ENCODE measurements at places on chromosomes 11 and 22.
A peak's percentile ranks its signal among the peaks of the same experiment; 100 is the strongest.

GRCh38 chr11:62464655-62465054, 45.8 kb downstream of the SCGB1A1 start:
- DNase-seq, result no peak

DNA sequence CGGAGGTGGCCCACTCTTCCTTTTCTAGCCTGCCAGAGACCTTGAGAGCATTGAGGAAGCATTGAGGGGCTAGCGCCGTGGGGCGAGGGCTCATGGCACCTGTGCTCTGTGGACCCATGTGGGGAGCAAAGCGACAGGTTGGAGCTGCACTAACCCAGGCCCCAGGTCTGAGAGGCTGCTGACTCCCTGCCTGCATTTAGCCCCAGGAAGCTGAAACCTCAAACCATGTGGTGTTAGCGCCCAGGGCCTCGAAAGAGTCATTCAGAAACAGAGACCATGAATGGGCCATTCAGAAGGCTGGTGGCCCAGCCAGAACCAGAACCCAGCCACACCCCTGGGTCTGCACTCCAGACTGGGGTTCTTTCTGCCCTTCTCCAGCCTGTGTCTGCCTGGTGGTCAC, 88.6 kb downstream of the BCR start:
- DNase-seq, result no peak

GRCh38 chr11:73330569-73331093, 22.6 kb downstream of the ARHGEF17 start:
- no peak for DNase-seq

DNA sequence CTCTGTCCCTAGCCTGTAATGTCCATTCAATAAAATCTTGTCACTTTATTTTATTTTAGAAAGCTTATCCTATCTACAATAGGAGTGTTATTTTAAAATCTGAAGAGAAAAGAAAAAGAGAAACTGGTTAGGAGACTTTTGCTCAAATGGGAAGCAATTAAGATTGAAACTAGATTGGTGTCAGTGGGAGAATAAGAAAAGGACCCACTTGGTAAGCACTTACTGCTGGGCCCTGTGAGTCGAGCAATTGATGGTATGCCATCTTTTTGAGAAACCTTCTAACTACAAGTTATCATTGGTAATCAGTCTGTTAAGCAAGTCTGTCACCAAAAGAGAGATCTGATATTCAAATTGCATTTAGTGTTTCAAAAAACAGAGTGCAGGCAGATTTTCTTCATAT, 258.4 kb downstream of the GRM5 start:
- no peak for DNase-seq

- DNase-seq, result no peak
Measured at GRCh38 chr11:12043221-12043620, 34.8 kb upstream of the DKK3 start.

DNA sequence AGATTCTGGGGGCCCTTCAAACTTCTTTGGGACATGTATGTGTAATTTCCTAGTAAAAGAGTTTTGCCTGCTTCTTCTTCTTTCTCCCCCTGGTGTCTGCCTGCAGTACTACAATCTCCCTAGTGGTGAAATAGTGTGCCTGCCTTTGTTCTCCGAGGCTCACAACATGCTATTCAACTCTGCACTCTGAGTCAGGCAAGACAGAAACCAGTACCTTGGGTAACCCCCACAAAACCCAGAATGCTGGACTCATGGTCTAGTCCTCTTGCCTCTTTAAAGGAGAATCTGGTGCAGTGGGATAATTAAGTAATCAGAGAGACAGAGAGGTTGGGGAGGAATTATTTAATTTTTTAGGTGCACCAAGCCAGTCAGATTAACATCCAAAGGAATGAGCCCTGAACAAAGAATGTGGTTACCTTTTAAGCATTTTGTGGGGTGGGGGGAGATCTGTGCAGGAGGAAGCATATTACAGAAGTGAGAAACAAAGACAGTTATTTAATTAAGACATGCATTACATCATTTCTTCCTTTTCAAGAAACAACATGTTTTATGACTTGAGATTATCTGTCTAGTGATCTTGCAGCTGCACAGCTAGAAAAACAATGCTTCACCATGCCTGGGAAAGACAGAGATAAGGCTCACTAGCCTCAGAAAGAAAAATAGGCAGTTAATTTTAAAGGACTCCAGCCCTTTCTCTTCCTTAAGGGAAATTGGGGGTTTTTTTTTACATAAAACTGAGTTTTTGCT, 11.0 kb upstream of the MS4A6A start:
- DNase-seq, result peak; percentile 1

- no peak for DNase-seq
Measured at GRCh38 chr11:71144010-71144409, 108.4 kb downstream of the SHANK2 start.

- no peak for DNase-seq
Measured at GRCh38 chr22:19970031-19970478, 28.4 kb upstream of the TXNRD2 start.

DNA sequence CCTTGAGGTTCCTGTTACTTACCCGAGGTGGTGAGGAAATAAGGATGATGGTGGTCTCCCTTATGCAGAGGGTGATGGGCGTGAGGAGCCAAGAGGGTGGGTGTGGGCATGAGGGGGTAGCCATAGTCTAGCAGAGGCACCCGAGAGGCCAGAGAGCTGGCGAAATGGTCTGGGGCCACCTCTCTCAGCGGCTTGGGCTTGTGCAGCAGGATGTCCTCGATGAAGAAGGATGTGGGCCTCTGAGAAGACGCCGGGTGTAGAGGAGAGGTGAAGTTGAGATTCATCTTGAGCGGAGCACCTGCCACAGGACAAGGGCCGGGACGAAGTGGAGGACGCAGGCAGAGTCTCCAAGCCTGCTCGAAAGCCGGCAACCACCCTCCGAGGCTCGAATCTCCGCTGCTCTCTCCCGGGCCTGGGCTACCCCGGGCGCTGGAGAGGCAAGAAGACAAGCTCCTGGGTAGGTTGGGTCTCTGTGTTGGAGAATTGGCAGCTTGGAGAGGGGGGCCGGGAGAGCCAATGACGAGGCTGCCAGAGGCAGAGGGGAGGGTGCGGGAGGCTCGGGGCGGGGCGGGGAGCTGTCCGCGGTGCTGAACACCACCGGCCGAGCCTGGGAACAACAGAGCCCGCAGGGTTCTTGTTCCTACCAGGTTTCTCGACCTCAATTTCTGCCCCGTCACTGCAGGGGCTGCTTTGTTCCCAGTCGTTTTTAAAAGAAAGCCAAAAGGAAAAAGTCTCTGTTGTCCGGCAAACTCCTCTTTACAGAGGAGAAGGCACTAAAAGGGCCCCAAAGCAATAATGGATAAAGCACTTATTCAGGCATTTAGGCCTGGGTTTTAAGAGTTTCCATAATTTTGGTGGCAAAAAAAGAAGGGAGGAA, at the start of gene BSX:
TSS of gene BSX (minus strand) at position 447 of the 877 bp plus-strand sequence. CDS start at position 284, 163 bp downstream.
- DNase-seq, result no peak

DNA sequence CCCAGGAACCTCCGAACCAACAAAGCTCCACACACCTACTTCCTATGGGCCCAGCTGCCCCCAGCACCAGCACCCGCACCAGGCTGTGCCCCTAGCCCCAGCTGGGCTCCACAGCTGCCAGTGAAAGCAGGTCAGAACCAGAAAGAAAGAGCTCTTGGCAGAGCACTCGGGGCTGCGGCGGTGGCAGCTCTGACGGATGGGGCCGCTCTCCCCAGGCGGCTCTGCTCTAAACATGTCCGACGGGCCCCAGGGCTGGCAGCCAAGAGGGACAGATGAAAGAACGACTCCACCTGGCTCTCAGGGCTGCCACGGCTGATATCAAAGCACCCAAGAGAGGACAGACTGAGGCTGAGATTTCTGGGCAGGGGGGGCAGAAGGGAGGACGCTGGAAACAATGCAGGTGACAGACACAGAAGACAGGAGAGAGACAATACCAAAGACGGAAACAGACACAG, 25.7 kb downstream of the LRFN4 start:
- peak; percentile 90 for DNase-seq

GRCh38 chr22:46193898-46194310, 43.6 kb downstream of the PPARA start:
- no peak for DNase-seq

DNA sequence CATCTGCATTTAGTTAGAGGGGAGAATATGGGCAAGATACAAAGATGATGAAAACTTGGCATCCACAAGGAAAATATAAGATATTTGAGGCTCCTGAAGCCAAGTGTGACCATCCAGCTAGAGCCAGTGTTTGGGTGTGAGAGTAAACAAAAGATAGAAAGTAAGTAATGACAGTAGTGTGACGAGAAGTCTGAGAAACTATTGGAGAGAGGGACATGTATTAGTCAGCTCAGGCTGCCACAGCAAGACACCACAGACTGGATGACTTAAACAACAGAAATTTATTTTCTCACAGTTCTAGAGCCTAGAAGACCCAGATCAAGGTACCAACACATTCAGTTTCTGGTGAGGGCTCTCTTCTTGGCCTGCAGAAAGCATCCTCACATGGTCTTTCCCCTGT, 6.4 kb upstream of the CCKBR start:
- no peak for DNase-seq

- no peak for DNase-seq
Measured at GRCh38 chr11:30868626-30869081, 282.5 kb upstream of the MPPED2 start.

- DNase-seq, result no peak
Measured at GRCh38 chr11:41308286-41308685, 151.2 kb downstream of the LRRC4C start.

- no peak for DNase-seq
Measured at GRCh38 chr22:44047891-44048301, 23.8 kb downstream of the PARVB start.

GRCh38 chr11:130671801-130672700, 223.6 kb downstream of the ADAMTS15 start:
- DNase-seq, result no peak

- no peak for DNase-seq
Measured at GRCh38 chr11:64865286-64866172, 12.9 kb downstream of the EHD1 start.

DNA sequence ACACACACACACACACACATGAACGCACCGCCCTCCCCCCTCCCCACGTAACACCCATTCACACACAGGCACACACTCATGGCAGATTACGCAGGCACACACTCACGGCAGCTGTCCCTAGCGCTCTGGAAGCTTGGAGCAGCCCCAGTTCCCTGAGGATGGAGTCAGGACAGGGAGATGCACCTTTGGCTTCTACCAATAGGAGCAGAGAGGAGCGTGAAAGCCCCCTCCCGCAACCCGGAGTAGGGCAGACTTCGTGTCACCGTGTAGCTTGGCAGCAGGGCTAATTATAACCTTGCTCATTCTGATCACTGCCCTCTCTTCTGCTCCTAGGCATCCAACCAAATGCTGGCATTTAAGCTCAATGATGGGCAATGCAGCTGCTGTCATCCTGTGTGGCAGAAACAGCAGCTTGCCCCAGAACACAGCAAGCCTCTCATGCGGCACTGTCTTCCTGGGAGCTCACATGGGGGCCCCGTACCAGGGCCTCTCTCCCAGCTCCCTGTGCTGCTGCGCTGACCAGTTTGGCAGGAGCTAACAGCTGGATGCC, 31.9 kb downstream of the ANKK1 start:
- DNase-seq, result no peak

- no peak for DNase-seq
Measured at GRCh38 chr11:6270584-6271246, 11.1 kb downstream of the CCKBR start.

GRCh38 chr22:22691716-22692701, 47.6 kb downstream of the GGTLC2 start:
- DNase-seq, result no peak

DNA sequence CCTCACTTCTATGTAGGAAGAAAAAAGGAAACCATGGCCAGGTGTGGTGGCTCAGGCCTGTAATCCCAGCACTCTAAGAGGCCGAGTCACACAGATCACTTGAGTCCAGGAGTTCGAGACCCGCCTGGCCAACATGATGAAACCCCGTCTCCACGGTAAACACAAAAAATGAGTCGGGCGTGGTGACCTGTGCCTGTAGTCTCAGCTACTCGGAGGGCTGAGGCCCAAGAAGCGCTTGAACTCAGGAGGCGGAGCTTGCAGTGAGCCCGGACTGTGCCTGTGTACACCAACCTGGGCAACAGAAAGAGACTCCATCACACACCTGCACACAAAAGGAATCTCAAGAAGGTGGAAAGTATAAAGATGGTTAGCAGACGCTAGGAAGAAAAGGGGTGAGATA, 17.7 kb downstream of the DEFB131B start:
- DNase-seq, result no peak

GRCh38 chr22:36291831-36292740, 39.2 kb downstream of the APOL1 start:
- DNase-seq, result no peak

DNA sequence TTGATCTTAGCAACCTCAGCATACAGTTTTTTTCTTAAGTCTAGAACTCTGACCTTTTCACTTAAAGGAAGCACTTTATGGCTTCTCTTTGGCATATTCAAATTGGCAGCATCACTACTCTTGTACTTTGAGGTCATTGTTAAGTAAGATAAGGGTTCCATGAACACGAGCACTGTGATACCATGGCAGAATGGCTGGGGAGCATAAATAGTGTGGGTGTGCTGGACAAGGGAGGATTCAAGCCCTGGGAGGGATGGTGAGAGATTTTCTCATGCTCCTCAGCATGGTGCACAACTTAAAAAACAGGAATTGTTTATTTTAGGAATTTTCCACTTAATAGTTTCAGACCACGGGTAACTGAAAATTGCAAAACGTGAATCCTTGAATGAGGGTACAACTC, 111.4 kb downstream of the ATXN10 start:
- no peak for DNase-seq

DNA sequence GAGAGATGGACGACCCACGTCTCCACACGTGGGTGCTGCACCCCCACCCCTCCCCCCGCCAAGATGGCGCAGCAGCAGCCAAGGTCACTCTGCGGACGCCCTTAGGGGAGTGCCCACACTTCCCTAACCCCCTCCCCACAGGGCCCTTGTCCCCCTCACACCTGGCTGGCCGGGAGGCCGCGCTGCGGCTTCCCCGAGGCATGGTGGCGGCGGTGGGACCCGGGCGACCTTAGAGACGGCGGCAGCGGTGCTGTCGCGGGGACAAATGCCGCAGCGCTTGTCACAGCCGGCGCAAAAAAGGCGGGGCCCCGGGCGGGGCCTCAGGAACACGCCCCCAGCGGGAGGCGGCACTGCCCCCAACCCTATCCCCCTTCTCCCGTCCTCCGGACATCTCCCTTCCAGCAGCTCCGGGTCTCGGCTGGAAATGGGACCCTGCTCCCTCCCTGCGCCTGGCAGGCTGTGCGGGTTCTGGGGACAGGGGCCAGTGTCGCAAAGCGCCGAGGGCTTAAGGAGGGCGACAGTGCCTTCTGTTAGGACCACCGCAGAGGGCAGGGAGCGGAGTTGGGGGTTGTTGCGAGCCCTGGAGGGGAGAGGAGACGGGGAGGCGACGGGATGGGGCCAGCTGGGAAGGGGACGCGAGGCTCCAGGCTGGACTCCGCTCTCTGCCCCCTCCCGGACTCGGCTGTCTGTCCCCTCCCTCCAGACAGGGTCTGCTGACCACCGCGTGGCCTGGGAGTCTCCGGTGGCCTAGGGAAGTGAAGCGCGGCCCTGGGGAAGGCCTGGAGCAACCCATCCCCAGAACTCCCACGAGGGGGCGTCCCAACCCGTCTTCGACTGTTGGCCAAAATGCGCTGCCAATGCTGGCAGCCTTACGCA, at the start of gene CHCHD10:
TSS of gene CHCHD10 (minus strand) at position 300 of the 876 bp plus-strand sequence. CDS start at position 202, 98 bp downstream.
- DNase-seq, result peak; percentile 89

GRCh38 chr22:43275545-43276317, 67.4 kb downstream of the SCUBE1 start:
- DNase-seq, result no peak

- no peak for DNase-seq
Measured at GRCh38 chr11:223026-223789, 12.9 kb downstream of the SIRT3 start.
